ENCODE measurements at places on chromosomes 5 and 9.
A peak's percentile ranks its signal among the peaks of the same experiment; 100 is the strongest.

DNA sequence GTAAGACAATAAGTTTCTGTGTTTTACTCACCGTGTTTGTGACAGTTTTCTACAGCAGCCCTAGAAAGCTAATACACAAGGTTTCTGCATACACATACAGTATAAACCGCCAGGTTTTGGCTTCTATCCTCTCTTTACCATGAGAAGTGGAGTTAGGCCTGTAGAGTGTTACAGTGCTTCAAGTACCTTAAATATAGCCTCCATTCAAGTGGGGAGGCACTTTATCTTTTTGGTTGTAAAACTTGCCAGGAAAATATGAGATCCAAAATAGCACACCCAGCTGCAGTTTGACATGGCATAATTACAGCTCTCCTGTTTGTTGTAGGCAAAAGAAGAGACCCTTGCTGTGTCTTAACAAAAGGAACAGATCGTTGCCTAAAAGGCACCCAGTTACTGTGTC, 90.3 kb upstream of the PTPN3 start:
- DNase-seq = no peak

DNA sequence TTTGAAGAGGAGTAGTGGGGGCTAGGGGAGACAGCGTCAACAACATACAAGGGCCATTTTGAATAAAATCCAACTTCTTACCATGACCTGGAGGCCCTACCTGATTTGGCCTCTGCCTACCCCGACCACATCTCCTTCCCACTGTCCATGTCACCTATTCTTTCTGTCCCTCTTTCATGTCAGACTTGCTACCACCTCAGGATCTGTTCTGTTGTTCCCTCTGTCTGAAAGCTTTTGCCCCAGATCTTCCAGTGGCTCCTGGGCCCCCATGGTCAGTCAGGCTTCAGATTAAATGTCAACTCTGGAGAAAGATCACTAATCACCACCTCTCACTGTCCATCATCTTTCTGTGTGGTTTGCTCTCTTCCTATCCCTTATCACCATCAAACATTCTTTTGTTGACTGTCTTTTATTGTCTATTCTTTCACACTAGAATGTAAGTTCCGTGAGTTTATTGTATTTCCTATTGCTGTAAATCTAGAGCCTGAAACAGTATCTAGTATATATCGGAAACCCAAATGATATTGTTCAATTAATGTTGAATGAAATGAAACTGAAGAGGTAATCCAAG, 31.2 kb upstream of the APC start:
- no peak for DNase-seq

DNA sequence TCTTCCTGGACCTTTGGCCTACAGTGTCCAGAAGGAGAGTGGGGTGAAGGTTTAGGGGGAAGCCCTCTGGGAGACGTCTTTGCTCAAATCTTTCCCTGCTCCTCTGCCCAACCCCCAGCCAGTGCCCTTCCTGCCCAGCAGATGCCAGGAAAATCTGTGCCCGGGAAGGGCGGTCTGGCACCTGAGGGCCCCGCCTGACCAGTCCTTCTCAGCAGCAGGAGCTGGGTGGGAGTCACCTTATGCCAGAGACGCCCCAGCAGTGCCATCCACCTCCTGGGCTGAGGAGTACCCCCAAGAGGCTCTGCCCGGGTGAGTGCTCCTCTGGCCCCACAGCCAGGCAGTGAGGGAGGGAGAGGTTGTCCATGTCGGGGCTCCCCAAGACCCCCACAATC, 14.9 kb upstream of the CERCAM start:
- DNase-seq = no peak

DNA sequence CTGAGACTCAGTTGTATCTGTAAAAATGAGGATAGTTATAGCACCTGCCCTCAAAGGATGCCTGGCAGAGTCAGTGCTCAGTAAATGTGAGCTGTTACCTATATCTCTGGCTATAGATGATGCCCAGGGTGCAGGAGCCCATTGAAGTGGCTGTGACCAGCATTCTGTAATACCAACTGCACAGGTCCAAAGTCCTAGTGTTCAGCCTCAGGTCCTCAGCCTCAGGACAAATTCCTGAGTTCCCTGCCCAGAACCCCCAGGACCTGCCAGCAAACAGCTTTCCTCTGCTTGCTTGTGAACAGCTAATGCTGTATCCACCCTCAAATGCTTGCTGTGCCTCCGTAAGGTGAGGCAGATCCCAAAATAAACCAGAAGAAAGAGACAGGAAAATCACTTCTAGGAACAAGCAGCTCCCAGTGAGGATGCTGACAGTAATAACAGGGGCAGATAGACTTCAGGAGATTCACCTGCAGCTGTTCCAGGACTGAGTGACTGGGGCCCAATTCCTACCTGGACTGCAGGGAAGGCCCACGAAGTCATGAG, 80.8 kb downstream of the SIL1 start:
- DNase-seq = no peak

DNA sequence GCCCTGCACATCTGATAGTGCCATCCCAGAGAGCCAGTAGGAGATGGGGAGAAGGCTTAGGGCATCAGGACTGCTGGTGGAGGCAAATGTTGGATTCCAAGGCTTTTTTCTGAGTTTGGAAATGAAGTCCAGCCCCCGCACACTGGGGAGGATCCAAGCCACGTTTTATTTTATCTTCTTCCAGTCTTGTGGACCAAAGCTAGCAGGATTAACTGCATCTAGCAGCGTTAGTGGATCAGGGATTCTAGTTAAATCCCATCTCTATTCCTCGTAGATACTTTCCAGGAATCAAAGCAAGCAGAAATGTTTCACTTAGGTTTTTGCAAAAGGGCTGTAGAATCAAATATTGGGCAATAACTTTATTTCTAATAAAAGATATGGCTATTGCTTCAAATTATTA, 114.7 kb upstream of the OR13F1 start:
- DNase-seq = no peak

GRCh38 chr5:1522601-1523479, 920 bp downstream of the LPCAT1 start:
- peak; percentile 60 for DNase-seq

- no peak for DNase-seq
These were observed 110.9 kb downstream of the COL23A1 start for GRCh38 chr5:178479261-178479660.

DNA sequence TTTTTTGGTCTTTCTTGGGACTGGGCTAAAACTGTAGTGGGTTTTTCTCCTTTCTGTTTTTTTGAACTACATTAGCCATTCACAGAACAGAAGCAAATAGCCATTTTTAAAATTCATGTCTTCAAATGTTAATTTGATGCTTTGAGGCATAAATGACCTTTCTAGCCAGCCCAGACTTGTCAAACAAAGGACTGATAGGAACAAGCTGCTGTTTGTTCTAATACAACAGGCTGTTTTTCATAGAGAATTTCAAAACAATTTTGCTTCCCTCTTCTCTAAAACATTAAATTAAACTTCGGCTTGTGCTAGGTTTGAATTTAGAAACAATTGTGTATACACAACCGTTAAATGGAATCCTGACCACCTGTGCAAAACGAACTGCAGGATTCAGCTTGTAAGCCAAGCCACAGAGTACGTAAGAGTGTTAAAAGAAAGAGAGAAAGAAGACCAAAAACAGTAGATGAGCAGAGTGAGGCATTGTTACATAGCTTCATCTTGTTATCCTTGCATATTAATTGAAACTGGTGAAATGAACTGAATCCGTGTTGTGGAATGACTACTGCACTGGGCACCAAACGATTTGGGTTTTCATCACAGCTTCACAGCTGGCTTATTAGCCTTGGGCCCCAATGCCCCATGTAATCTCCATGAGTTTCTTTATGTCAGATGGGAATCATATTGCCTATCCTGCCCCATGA, 100.0 kb downstream of the ZSWIM6 start:
- no peak for DNase-seq

DNA sequence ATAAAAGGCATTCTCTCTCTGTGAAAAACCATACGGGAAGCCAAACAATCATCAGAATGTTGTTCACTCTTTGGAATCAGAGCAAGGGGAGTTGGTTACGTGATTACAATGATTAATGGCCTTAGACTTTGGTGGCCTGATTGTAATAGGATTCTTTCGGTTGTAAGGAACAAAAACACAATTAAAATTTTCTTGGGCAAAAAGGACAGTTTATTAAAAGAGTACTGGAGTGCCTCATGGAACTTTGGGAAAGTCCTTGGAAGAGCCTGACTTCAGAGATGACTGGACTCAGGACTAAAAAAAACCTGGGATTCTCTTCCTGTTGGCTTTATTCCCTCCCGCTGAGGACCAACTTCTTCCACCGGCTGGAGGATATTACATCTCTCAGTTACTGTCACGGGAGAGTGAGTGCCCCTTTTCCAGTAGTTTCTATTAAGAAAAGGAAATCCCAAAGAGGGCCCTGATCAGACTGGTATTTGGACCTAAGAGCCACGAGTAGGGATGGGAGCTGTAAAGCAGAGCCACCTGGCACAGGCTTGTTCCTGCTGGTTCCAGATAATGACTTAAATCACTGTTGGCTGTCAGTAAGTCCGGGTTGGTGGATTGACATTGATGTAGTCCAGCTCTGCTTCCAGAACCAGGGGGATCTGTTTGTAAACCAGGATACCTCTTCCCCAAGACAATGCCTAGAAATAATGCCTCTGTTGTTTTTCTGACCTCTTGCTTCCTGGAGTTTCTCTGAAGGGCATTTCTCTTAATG, 53.9 kb downstream of the CFAP95 start:
- peak; percentile 29 for DNase-seq

GRCh38 chr5:125775896-125776295, 647.3 kb upstream of the GRAMD2B start:
- DNase-seq = no peak

GRCh38 chr5:119218830-119219782, 136.7 kb upstream of the TNFAIP8 start:
- DNase-seq = no peak

DNA sequence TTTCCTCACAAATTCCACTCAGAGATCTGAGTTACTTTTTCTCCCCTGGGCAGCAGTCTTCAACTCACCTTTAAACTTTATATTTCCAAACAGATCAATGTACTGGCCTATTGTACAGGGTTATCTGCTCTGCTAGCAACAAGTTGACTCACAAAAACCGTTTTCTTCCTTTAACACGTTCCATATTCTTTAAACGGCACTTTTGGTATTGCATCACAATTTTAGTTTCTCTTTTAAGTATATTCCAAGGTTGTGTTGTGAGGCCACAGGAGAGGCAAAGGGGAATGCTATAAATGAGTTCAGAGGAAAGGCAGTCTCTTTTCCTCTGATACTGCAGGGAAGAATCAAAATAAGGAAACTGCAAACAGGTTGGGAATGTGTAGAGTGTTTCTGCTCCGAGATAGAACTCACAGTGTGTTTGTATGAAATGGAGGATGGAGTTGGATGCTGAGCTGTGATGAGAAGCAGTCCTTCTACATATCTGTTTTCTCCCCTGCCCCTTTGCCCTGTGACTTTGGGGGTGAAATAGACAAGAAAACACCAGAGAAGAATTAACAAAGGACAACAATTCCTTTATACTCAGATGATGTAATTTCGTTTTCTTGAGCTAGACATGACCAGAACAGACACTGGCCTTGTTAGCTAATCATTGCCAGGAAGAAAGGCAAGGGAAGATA, 9.9 kb upstream of the ALDOB start:
- DNase-seq = no peak

GRCh38 chr5:168869615-168870227, 290.6 kb upstream of the PANK3 start:
- DNase-seq = peak; percentile 52

DNA sequence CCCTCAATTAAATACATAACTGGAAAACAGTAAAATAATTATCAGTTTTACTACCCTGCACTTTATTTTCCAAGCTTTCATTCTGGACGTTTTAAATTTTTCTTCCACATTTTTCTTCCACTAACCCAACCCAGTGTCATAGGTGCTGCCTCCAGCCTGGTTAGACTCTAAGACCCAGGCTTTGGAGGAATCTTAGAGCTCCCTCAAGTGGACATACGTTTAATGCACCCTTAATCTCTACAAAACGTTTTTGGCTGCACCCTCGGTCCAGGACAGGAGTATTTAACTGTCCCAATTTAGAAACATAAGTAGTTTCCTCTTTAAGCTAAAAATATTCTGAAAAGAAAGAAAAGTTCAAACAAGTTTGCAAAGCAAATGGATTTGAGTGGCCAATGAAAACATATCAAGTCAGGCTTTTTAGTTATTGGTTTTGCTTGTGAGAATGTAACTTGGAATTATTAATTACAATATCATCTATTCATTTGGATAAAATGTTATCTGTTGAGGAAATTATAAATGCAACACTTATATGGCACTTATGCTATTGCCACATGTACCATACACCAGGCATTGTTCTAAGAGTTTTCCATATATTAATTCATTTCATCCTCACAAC, 38.9 kb downstream of the CDH6 start:
- no peak for DNase-seq

GRCh38 chr9:34185778-34186551, 7.1 kb downstream of the UBAP1 start:
- DNase-seq = no peak

All from left ventricle myocardium superior (tissue), 1 donor.